Stimulated activated CD8-positive, alpha-beta memory T cell treated with anti-CD3 and anti-CD28 coated beads, Interleukin-15, amount 100 ng/mL, for 4 hours (primary cell): ENCODE measurements at places on chromosomes 1 and 21.

- no peak for DNase-seq
Measured at GRCh38 chr1:65412256-65412983, 8.0 kb upstream of the LEPR start.

GRCh38 chr1:59482986-59483385, 186.1 kb downstream of the FGGY start:
- DNase-seq, result no peak

GRCh38 chr1:20413776-20414140, 72.3 kb downstream of the CAMK2N1 start:
- DNase-seq, result no peak

DNA sequence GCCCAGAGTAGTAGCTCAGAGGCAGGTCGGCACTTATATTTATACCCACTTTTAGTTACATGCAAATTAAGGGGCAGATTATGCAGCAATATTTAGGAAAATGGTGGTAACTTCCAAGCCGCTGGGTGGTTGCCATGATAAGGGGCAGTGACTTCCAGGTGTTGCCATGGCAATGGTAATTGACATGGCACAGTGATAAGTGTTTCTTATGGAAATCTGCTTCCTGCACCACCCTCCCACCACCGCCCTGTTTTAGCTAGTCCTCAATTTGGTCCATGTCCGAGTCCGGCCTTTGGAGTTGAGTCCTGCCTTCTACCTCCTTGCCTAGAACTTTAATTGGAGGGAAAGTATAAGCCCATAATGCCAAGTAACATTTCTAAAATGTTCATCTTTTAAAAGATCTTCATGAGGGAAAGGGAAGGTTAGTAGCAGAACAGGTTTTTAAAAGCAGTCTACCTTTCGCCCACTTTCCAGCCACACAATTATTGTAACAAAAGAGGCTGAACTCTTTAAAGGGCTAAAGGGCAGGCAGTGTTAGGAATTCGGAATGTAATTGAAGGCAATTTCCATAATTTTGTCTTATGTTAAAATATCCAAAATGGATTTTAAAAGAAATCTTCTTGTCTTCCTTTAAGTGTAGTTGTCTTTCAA, 21.7 kb downstream of the ZBTB8B start:
- DNase-seq, result no peak

DNA sequence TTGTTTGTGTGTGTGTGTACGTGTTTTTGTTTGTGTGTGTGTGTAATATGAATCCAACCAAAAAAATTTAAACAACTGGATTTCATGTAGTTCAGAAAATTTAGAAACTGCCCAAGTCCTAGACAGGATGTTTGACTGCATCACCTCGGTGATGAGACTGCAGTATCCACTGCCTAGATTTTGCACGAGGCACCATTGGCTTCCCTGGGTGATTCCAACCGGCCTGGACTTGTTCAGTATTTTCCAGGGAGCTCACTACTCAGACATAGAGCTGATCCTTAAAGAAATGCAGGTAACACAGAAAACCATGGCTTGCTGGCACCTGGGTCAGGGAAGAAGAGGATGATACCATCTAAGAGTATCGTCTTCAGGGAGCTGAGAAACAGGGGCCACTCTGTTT, 18.2 kb upstream of the KCNK2 start:
- DNase-seq, result no peak
